HAP-1 (cell line): ENCODE measurements at places on chromosomes 2 and 18.

GRCh38 chr2:45470531-45470930, 140.5 kb downstream of the SRBD1 start:
- DNase-seq, result no peak

DNA sequence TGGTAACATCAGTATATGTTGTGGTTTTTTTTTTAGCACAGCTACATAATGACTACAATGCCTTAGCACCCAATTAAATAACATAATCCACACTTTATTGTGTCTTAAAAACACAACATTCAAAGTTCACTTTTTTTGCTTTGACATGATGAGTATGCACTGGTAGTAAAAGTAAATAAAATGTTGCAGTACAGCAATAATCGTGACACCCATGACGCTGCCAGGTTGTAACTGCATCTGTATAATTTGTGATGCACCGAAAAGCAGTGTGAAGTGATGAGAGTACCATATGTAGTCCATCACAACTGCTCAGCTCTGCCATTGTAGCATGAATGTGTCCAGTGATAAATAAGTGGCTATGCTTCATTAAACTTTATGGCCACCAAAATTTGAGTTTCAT, 15.7 kb downstream of the PPP1CB start:
- no peak for DNase-seq

GRCh38 chr2:177317443-177317842, 52.9 kb upstream of the NFE2L2 start:
- no peak for DNase-seq

- no peak for DNase-seq
Observed at GRCh38 chr2:40752796-40753195, 300.9 kb upstream of the SLC8A1 start.

DNA sequence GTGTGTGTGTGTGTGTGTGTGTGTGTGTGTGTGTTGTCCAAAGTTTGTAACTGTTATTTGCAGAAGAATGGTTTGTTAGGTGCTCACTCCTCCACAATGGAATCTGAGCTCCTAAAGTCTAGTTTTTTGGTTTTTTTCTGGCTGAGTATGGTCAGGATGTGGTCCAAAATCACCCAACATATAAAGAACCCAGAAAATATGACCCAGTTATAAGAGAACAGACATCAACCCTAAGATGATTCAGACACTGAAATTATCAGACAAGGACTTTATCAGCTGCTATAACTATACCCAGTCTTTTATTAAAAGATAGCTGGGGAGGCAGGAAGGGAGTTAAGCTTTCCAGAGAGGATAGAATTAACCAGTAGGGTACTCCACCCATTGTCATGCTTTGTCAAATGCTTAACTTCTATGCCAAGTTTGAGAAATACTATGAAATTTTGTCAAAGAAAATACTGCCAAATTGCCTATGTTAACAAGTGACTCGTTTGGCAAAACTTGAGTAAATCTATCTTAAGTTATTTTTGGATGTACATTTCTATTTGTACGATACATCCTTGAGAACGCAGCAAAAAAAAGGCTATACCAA, 57.5 kb downstream of the TANK start:
- DNase-seq, result no peak

GRCh38 chr2:60383401-60384143, 169.9 kb downstream of the BCL11A start:
- no peak for DNase-seq

GRCh38 chr2:98846041-98846440, 90.0 kb downstream of the CRACDL start:
- DNase-seq, result no peak

DNA sequence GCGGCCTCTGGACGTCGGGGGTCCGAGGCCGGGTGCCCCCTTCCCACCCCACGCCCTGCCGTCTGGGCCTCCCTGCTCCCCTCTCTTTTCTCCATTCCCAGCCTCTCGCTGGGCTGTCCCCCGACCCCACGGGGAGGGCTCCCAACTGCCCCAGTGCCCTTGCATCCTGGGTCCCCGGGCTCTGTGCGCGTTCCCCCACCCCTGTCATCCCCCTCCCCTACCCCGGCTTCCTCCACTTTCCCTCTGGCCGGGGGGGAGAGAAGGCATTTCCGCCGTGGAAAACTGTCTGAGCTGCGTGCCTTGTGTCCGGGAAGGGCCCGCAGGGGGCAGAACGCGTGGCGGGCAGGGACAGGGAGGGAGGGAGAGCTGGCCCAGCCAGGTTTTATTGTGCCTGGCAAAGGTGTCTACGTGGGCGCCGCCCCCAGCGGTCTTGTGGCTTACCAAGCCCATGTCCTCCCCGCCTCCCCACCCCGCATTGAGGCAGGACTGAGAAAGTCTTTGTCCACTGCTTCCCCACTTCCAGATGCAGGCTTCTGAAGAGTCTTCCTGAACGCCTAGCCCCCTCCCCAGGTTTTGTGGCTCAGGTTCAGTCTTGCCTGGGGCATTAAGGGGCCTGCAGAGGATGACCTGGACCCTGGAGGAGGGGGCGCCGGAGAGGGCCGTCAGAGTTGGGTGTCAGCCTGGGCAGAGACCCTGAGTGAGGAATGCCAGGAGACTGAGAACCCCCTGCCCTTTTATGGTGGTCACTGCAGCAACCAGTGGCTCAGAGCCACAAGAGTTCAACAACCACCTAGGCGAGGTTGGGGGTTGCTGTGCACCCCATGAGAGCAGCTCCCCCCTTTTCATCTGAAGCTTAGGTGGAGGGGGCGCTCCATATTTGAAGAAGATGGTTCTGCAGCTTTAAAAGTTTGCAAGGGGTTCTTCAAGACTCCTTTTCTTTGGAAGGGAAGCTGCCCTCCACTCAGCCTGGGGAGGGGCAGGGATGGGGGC, 1.3 kb downstream of the ITM2C start:
- no peak for DNase-seq

DNA sequence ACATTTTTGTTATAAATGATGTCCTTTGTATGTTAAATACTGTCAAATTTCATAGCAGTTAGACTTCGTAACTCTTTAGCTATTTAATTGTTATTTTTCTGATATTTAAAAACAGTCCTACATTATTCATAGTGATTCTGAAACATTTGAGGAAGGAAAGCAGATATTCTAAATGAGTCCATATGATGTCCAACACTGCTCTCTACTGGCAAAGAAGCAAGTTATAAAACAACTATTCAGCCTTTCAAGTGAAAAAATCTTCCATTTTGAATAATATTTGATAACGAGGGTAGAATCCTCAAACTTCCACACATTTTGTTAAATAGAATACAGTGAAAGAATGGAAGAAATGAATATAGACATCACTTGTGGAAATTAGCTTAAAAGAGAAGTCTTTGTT, 220.8 kb downstream of the GULP1 start:
- peak; percentile 64 for DNase-seq

DNA sequence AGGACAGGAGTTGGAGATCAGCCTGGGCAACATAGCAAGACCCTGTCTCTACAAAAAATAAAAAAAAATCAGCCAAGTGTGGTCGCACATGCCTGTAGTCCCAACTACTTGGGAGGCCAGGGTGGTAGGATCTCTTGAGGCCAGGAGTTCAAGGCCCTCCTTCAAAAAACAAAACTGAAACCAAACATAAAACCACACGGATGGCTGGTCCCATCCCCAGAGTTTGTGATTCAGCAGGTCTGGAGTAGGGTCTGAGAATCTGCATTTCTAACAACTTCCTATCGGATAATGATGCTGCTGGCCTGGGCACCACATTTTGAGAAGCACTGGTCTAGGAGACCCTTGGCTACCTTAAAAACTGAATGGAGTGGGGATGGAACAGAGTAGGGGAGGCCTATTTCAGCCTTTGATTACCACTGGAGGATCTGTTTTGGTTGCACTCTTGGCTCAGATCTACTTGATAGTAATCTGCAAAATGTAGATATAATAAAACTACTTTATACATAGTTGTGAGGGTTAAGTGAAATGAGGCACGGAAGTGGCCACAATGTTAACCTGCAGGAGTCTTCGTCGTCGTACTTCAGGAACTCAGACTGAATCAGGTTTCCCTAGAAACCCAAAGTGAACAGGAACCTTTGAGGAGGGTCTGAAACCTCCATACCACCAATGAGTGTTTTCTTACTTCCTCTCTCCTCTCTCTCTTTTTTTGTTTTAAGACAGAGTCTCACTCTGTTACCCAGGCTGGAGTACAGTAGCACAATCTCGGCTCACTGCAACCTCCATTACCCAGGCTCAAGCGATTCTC, 25.5 kb upstream of the NFE2L2 start:
- DNase-seq, result no peak

GRCh38 chr2:60530660-60531281, 22.7 kb downstream of the BCL11A start:
- DNase-seq, result peak; percentile 92

GRCh38 chr2:214127170-214127569, 283.7 kb upstream of the VWC2L start:
- DNase-seq, result no peak

DNA sequence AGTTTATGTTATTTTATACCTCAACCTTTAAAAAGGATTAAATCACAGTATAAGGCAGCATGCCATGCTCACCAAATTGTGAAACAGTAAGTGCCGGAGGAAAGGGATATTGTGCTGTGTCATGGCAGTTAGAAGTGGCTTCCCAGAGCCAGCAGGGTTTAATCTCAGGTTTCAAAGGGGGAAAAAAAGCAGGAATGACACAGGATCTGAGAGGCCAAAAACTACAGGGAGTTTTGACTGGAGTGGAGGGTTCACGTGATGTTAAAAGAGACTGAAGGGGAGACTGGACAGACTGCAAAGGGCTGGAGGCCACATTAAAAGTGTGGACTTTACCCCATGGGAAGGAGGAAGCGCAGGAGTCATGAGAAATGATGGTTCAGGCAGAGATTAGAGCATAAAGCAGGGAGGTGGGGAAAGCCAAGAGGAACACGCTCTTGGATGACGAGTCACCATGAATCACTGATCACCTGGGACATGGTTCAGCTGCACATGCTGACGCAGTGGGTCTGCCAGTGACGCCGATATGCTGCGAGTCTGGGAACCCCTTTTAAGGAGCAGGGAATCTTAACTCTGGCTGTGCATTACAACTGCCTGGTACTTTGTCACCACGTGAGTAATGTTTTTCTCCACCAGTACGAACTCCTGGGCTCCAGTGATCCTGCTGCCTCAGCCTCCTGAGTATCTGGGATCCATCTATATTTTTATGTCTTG, 6.1 kb downstream of the CHMP1B start:
- DNase-seq, result no peak

DNA sequence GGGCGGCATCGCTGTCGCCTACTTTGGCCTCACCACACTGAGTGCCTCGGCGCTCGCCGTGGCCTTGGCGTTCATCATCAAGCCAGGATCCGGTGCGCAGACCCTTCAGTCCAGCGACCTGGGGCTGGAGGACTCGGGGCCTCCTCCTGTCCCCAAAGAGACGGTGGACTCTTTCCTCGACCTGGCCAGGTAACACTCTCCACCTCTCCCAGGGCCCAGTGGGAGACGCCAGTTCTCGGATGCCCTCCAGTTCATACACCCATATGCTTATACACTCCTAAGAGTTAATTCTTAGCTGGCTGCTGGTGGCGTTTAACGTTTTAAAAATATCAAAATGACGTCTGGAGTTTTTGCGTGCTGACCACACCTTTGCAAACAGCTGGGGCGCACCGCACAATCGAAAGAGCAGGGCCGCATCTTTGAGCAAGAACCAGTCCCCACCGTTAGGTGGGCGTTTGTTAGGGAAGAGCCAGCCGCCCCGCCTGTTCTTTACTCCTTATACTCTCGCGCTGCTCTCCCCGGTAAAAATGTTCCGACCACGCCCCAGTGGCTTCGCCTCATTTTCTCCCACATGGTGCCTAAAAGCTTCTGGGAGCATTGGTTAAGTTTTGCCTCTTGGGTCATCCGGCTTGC, 899 bp downstream of the SLC1A4 start:
- no peak for DNase-seq

- DNase-seq, result no peak
Observed at GRCh38 chr2:182852801-182853200, 13.6 kb downstream of the FRZB start.

DNA sequence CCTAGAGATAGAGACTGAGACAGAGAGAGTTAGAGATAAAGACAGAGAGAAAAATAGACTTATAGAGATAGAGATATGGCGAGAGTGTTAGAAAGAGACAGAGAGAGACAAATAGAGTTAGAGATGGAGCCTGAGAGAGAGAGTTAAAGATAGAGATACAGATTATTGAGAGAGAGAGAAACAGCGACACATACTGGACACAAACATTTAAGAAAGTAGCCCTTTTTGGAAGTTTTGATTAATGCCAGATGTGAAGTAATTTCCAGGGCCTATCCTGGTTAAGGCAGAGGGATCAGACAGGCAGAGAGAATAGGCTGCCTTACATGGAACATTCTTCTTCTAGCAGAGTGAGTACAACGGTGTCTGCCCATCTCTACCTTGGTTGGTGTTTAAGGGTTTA, 311.6 kb upstream of the CDH7 start:
- DNase-seq, result peak; percentile 45

DNA sequence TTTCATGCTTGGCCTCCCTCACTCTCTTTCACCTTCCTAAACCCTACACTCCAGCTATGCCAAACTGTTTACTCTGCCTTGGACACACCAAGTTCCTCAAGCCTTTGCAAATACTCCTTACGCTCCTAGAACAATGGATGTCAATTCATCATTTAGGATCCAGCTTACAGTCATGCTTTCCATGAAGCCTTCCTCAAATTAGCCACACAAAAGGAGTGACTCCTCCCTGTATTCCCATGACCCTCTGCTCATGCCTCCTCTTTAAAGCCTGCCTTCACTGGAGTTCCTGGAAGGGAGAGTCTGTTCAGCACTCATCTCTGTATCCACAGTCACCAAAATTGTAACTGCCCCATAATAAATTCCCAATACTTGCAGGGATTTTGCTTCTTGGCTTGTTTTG, 721 bp upstream of the EHD3 start:
- DNase-seq, result no peak

- DNase-seq, result no peak
Observed at GRCh38 chr2:9197916-9198315, 8.7 kb upstream of the ASAP2 start.

DNA sequence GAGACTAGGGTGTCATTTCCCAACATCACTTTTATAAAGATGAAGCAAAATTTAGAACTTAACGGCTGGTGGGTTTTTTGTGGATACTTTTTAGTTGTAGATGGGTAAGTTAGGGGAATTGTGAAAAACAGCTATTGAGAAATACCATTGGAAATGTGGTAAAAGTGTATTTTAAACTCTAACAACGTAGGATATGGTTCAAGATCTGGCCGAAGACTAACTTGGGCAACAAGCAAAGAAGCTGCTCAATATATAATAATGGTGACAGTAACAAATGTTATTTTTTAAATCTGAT, 1.6 kb downstream of the DNAH7 start:
- DNase-seq, result no peak

GRCh38 chr2:31053929-31054782, 84.1 kb downstream of the GALNT14 start:
- DNase-seq, result no peak

DNA sequence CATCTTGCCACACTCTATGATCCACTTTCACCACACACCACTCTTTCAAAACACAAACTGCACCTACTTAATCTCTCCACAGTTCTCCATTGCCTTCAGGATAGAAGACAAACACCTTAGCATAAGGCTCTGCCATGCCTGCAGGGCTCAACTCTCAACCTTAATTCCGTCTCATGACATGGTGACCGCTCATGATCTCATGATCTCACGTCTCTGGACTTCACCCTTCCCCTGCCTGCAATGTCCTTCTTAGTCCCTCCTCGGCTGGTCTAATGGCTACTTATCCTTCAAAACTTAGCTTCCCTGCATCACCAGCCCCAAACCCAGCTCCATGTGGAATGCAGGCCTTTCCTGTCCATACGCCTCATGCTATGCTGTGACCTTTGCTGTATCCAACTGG, 85.3 kb downstream of the ACVR1 start:
- DNase-seq, result no peak
